Urothelium cell line (cell line): ENCODE measurements at places on chromosomes 16 and 17.

DNA sequence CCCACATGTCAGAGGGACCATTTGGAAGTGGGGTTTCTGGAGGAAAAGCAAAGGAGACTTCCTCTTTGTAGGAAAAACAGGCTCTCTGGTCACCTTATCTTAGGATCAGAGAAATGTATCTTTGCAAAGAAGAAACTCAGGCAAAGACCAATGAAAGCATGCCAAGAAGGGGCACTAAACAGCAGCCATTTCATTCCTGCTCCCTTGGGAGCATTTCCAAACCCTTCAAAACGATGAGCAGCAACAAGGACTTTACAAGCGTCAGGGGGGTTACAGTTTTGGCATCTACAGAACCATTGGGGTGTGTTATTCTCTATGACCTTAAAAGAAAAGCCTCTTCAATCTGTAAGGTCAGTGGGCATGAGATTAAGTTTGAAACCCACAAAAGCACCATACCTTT, 122.8 kb downstream of the SMG6 start:
- no peak for DNase-seq

GRCh38 chr17:48718227-48718760, 4.0 kb downstream of the PRAC1 start:
- DNase-seq, result no peak

GRCh38 chr17:79080761-79081290, 6.2 kb downstream of the ENGASE start:
- DNase-seq, result no peak

GRCh38 chr16:6143020-6143419, 1045.4 kb upstream of the EEF2KMT start:
- DNase-seq, result no peak

DNA sequence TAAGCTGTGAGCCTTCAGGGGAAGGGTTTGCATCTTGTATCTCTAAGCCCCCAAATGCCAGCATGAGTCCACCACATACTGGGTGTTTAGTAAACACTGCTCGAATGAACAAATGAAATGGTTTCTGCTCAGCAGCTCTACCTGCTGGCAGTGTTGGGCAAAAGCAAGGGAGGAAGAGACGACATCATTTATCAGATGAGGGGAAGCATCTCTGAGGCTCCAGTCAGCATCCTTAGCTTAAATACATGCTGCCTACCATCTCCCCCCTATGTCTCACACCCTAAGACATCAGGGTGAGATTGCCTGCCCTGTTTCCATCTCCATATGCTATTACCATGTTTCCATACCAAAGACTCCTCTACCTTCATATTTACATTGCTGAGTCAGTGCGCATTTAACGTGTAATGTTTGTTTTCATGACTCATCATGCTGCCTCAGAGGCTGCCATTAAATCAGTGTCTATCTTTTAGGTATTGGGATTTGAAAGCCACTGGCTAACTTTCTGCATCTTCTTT, 379.8 kb downstream of the UTP18 start:
- DNase-seq, result peak; percentile 46

DNA sequence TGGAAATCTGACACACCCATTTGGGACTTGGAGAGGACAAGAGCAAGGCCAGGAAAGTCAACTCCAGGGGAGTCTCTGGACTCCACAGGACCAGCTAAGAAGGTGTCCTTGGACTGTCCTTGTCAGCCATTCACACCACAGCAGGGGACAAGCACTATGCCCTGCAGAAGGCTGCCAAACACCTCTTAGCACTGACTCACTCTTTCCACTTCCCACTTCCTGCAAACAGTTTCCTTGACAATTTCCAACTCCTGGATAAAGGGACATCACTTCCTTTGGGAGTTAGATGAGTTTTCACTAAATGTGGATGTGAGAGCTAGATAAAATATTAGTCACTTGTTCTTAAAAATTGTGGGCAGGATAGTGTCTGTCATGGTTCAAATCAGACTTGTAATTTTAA, 37.8 kb upstream of the BCAR1 start:
- no peak for DNase-seq

- DNase-seq, result no peak
Observed at GRCh38 chr16:2040041-2040786, 7.4 kb downstream of the NTHL1 start.
